ENCODE measurements at places on chromosomes 12 and 14.

DNA sequence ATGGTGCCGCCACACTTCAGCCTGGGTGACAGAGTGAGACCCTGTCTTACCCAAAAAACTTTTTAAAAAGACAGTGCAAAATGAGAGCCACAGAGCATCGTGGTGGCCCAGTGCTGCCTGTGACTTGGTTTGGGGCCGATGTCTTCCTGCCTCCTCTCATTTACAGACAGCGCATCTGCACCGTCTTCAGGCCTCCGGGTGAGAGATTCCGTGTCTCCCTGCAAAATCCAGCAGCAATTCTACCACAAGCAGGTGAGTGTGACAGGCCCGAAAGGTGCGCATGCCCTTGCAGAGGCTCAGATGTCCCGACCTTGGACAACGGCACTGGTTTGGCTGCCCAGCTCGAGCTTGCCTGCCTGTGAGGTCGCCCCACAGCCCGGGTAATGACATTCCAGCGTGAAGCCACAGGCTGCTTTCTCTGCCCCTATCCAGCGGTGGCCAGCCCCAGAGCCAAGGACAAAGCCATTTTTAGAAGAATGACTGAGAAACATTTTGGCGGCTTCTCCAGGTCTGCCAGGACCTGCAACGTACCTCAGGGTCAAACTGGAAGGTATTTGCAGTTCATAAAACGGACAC, 70.3 kb upstream of the RFLNA start:
- DNase-seq = no peak

DNA sequence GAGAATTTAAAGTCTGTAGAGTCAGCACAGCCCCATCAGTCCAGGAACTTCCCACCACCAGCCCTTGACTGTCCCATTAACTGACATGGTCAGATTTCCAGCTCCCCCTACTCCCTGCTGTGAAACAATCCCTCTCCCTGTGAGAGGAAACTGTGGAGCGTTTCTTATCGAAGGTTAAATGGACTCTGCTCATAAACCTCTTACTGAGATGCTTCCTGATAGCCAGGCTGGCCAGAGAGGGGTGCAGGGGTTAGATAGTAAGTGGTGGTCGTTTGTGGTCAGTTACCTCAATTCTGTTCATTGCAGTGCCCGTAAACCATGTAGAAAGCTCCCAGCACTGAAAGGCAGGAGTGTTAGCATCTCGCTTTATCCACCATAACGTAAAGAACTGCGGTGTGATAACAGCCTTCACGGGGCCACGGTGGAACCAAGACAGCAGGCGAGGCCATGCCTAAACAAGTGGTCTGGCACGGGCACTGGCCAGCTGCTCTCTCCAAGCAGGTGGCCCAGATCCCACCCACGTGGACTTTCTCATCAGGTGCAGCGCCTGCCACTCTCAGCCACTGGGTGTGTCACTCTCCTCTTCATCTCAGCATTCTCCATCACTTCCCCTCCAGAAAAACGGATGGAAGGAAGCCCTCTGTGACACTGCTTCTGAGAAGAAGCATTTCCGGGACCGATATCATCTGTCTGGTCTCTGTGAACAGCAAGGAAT, 102.2 kb downstream of the FBXL14 start:
- DNase-seq = no peak

- no peak for DNase-seq
These were observed 9.0 kb downstream of the BCL11B start for GRCh38 chr14:99262977-99263448.

DNA sequence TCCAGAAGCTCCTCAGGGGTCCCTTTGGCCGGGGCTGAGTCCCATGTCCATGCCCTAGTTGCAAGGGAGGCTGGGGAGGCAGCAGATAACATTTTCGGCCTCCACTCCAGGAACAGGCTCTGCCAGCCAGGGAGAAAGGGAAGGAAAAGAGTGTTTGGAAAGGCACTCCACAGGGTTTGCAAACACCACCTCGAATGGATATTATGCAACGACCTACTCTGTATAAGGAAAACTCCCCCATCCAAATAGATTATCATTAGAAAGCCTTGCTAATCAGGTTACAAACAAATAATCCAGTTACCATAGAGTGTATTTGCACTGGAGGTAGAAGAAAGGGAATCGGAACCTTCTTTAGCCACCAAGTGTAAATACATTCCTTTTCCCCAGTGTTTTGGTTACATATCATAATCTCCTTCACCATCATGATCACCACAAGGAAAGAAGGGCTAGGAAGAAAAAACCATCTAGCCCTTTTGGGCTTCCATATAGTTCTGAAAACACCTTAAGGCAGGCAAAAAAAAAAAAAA, 40.4 kb downstream of the TMCC3 start:
- DNase-seq = no peak

DNA sequence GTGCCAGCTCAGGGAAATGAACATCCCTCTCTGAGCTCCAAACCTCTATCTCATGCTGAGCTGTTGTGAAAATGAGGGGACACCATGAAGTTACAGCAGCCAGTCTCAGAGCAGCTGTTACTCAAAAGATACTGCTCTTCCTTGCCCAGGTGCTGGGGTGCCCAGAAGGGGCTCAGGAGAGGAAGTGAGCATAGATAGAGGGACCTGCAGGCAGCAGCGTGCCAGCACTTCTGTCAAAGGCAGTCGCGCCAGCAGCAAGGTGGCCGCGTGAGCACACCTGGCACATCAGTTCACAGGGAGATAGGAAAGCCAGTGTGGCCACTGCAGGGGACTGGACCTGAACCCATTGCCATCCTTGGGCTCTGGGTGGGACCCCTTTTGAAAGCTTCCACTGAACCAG, 27.8 kb downstream of the C14orf132 start:
- no peak for DNase-seq

DNA sequence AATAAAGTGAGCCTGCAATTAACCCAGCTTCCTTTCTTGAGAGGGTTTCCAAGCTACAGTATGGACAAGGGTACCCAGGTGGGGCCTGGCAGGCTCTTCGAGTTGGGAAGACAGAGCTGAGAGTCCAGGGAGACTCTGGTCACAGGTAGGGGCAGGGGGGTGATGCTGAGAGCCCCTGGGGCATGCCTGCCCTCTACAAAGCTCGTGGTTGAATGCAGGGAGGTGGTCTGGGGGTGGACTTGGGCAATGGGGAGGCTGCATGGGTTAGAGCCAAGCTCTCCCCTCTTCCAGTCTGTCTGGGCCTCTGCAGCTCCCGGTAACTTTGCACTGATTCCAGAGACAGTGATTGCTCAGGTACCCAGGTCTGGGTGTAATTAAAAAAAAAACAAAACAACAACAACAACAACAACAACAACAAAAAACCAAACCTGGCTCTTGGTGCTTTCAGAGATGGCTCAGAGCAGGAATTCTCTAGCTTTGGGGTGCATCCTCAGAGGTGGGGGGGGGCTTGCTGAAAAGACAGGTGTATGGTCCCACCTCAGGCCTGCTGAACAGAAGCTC, 30.8 kb upstream of the PPP2R5C start:
- DNase-seq = no peak

DNA sequence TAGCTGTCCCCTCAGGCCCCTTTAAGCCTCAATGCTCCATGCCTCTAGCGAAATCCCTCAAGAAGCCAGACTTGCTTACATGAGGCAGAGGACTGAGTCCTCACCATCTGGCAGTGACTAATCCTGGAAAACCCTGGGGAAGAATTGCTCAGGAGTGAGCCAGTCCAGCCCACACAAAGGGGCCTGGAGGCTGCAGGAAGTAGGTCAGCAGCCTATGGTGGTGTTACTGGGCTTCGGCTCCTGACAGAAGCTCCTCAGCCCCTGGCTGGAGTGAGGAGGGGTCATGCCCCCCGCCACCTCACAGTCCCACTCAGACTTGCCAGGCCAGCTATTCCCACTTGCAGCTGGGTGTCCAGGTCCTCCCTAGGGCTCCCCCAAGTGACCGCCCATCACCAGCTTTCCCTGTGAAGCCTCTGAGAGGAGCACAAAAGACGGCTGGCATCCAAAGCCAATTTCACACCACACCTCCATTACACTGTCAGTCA, 250.5 kb downstream of the DPF3 start:
- DNase-seq = no peak

GRCh38 chr14:32217301-32217700, 14.2 kb upstream of the RNU6-8 start:
- DNase-seq = no peak

GRCh38 chr14:37195327-37195726, 2.4 kb upstream of the MIPOL1 start:
- no peak for DNase-seq

GRCh38 chr12:47714826-47715386, 9.1 kb upstream of the RPAP3 start:
- no peak for DNase-seq

- peak; percentile 28 for DNase-seq
These were observed 1037.8 kb downstream of the TMEM121 start for GRCh38 chr14:106564058-106564643.

DNA sequence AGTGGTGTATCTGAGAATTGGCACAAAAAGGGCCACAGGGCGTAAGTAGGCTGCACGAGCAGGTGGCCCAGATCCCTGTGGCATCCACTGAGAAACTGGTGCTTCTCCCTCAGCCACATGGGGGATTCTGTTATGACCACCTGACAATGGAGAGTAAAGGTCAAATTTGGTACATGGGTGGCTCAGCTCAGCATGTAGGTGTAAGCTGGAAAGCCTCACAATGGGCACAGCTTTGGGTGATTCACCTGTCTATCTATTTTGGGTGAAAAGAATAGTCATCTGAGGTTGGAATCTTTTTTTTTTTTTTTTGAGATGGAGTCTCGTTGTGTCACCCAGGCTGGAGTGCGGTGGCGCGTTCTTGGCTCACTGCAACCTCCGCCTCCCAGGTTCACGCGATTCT, 163.4 kb upstream of the TMEM260 start:
- no peak for DNase-seq

DNA sequence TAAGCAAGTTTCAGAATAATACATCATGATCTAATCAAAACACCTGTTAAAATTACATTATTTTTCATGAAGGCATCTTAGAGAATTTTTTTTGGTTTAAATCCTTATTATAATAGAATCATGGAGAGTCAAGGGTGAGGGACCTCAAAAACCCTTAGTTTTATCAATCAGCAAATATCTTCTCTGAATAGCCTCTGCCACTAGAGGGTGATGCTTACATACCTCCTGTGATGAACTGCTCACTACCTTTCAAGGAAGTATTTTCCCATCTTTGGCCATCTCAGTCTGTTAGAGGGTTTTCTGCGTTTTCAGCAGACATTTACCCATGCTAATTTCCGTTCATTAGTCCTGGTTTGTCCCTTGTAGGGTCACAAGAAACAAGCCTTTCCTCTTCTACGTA, 200.2 kb downstream of the TRHDE start:
- DNase-seq = no peak

GRCh38 chr14:100816950-100817901, 8.7 kb upstream of the MEG3 start:
- no peak for DNase-seq

- no peak for DNase-seq
These were observed 67.0 kb upstream of the ARHGAP5 start for GRCh38 chr14:32009976-32010581.

- DNase-seq = no peak
These were observed 148.4 kb downstream of the CHST11 start for GRCh38 chr12:104604995-104605675.

DNA sequence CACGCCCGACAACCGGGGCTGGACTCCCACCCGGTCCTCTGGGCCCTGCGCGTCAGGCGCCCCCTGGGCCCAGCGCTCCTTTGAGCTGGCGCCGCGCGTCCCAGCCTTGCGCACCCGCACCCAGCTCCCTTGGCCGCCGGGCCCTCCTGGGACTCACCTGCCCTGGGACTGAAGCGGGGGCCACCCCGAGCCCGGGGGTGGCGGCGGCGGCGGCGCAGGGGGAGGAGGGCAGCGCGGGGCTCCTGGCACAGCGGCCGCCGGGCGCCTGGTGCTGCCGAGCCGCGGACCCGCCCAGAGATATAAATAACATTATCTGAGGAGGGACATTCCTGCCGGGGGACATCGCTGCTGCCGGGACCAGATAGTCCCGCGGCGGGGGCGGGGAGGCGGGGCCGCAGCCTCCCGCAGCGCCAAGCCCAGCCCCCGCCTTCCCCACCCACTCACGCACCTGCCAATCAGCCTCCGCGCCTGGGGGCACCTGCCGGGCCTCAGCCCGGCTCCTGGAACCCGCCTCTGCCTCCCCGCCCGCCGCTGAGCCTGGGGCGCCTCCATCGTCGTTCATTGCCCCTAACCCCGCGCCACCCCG, at the start of gene SPTB:
SPTB (minus strand) TSS at position 273 of the 586 bp plus-strand sequence. CDS start 56,813 bp downstream, outside the sequence.
- peak; percentile 47 for DNase-seq

DNA sequence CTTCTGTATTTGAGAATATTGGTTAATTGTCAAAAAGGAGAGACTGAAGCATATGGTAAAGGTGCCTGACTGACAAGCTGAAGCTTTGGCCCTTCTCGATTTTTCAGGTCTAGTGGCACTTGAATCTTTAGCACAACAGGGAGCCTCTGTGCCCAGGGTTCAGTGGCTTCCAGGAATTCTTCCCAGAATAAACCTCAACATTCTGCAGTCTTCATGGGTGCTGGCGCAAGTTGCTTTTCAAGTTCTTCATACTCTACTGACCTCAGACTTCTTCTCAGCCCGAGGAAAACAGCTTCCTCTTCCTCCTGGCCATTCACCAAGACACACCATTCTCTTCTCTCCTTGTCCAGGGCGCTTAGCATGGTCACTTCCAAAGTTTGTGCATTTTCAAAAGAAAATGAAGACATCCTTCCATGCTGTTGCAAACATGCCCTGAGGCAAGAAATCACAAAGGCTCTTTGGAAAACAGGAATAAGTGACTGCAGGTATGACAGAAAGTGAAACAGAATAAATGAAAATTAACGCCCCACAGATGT, 89.9 kb downstream of the MGST1 start:
- DNase-seq = no peak

- DNase-seq = no peak
These were observed 4.1 kb upstream of the PRPF40B start for GRCh38 chr12:49619286-49619685.

- DNase-seq = no peak
These were observed 152.2 kb upstream of the DIO3 start for GRCh38 chr14:101409006-101409543.

DNA sequence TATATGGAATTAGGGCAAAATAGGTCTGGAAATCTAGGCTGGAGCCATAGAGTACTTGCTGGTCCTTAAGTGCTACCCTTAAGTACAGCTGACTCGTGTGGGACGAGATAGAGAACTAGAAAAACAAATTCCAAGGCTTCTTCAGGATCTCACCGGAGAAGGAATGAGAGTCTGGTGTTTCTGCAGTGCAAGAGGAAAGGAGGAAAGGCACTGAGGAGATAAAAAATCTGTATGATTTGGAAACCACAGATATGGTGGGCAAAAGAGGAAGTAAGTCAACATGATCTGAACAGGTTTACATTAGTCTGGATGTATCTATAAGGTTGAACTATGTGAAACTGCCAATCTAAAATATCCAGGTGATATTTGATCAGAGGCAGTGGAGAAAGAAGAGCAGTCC, 134.4 kb upstream of the SOX5 start:
- DNase-seq = no peak

- no peak for DNase-seq
These were observed 15.3 kb downstream of the RAPGEF3 start for GRCh38 chr12:47743311-47743860.

- no peak for DNase-seq
These were observed 12.3 kb downstream of the CAPS2 start for GRCh38 chr12:75317784-75318183.

- DNase-seq = no peak
These were observed 235.5 kb upstream of the NPAS3 start for GRCh38 chr14:32703183-32703621.
